CD8-positive, alpha-beta memory T cell (primary cell): ENCODE measurements at places on chromosomes 7 and 10. TPM values are rescaled to one million over a fixed set of nuclear protein-coding genes. Genes with fewer than 3 reads are reported as not detected.

Gene TUBB8
- not detected for total RNA-seq

GRCh38 chr10:78557433-78557925 is 511.3 kb upstream of the ZMIZ1 start:
- no peaks in the 10 kb centered on the region for H3K4me1 ChIP-seq
- H3K27ac ChIP-seq = no peak overlapping the region
- no peak overlapping the region for H3K4me3 ChIP-seq
- DNase-seq = no peak
- no peaks in the 10 kb centered on the region for H3K36me3 ChIP-seq

Gene PLPP4
- total RNA-seq = not detected

Gene LIPJ
- not detected for total RNA-seq

Gene STEAP1B
- total RNA-seq = 0.20 TPM

DNA sequence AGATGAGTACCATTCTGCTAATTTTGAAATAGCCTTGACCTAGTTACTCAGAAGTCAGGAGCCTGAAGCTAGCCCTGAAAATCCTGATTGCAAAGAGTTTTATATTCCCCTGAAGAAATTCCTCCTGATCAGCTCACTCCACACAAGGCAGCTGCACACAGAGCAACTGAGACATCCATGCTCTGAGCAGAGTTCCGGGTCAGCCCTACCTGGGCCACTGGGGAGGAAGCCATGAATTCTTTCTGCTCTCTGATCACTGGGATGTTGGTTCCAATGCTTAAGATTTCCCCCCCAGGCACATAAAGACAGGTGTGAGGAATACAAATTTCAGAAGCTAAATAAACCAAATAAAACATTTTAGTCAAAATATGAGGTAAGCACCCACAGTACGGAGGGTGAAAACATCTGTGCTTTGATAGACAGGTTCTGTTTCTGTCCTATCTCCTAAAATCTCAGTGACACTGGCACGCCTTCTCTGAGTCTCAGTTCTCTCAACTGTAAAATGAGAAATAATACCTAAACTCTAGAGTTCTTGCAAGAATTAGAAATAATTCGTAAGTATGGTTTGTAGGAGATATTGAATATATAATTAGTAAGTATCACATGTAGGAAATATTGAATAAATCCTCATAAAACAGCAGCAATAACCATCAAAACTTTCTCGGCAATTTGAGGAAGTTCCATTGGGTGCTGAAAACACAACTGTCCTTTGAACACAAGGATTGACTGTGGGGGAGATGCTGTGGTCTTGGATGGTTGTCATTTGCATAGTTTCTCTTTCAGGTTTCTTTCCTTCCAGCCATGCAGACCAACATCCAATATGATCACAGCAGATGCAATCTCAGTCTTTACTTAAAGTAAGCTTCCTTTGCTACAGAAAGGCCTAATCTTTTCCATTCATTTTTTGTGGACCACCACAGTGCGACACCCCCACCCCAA is 133.0 kb upstream of the TNS3 start:
- no peaks in the 10 kb centered on the region for H3K36me3 ChIP-seq
- no peak for DNase-seq
- no peak overlapping the region for H3K27ac ChIP-seq
- no peaks in the 10 kb centered on the region for H3K4me1 ChIP-seq
- H3K4me3 ChIP-seq = no peak overlapping the region
- H3K27me3 ChIP-seq = no peaks in the 10 kb centered on the region

DNA sequence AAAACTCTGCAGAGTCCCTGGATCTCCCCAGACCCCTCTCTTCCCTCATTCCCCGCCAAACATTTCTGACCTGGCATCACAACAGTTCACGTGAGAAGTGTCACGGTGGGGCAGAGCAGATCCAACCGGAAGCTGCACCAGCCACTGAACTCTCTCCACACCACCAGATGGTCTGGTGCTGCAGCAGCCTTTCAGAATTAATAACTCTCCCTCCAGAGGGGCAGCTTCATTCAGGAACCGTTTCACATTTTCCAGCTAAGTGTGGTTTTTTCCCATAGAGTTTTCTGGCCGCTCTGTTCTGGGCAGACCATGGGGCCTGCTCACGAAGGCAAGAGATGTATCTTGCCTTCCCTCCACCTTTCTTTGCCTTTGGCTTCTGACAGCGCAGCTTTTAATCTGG is 486.7 kb upstream of the GALNT17 start:
- H3K36me3 ChIP-seq = no peaks in the 10 kb centered on the region
- H3K27ac ChIP-seq = no peak overlapping the region
- H3K4me1 ChIP-seq = peaks cover 26% of the 10 kb centered on the region
- DNase-seq = no peak
- H3K4me3 ChIP-seq = no peak overlapping the region
- H3K27me3 ChIP-seq = no peaks in the 10 kb centered on the region

- H3K27ac ChIP-seq = no peak overlapping the region
- no peak for DNase-seq
- H3K36me3 ChIP-seq = no peaks in the 10 kb centered on the region
- no peaks in the 10 kb centered on the region for H3K27me3 ChIP-seq
- no peaks in the 10 kb centered on the region for H3K4me1 ChIP-seq
- H3K4me3 ChIP-seq = no peak overlapping the region
These were observed 591.6 kb upstream of the PFKP start for GRCh38 chr10:2475711-2476217.

GRCh38 chr10:84310470-84310869 is 17.9 kb upstream of the CCSER2 start:
- H3K36me3 ChIP-seq = no peaks in the 10 kb centered on the region
- H3K4me3 ChIP-seq = no peak overlapping the region
- no peak overlapping the region for H3K27ac ChIP-seq

DNA sequence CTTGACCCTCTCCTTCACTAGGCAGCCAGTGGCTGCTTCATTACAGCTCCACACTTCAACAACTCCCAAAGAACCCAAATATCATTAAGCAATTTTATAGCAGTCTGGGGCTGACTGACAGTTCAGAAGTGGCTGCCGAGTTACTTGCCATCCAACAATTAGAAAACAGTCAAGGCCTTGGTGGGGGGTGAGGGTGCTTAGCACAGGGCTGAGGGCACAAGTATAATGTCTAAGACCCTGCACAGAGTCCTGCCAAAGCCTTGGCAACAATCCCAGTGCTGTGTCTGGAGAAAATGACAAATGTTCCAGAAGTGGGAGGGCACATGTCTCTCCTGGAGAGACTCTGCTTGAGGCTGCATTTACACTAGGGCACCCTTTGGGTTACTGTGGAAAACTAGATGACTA is 71.1 kb downstream of the CXCL12 start:
- H3K27me3 ChIP-seq = no peaks in the 10 kb centered on the region
- H3K27ac ChIP-seq = no peak overlapping the region
- no peaks in the 10 kb centered on the region for H3K4me1 ChIP-seq
- DNase-seq = no peak

DNA sequence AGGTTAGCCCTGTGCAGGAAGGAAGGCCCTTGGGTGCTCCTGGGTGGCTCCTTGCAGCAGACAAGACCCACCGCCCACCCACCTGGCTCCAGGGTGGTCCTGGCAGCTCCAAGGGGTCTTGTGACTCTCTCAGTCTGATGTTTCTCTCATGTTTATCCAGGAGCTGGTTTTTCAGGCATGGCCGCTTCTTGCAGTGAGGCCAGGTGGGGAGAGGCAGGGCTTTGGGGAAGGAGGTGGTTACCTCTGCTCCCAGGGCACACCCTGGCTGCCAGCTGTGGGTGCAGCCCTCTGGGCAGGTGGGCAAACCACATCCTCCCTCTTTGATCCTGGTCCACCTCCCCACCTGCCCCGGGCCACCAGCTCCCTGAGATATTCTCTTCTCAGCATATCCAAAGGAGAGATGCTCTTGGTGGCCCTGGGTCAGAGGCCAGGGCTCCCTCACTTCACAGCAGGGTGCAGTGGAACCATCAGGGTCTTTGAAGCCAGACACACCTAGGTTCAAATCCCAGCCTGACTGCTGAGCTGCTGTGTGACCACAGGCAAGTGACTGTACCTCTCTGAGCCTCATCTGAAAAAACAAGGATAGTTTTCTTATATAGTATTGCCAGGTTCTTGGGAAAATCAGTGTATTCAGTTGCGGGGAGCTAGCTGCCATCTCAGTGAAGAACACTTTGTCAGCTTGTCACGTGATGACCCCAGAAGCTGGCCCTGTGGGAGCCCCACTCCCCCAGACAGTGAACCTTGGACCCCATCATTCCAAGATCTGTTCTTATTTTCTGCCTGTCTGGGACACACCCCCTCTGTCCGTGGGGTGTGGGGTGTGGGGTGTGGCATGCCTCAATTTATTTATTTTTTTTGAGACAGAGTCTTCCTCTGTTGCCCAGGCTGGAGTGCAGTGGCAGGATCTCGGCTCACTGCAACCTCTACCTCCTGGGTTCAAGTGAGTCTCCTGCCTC is 11.5 kb downstream of the GTF2IRD1 start:
- no peaks in the 10 kb centered on the region for H3K4me1 ChIP-seq
- DNase-seq = no peak
- H3K36me3 ChIP-seq = no peaks in the 10 kb centered on the region
- no peaks in the 10 kb centered on the region for H3K27me3 ChIP-seq
- H3K4me3 ChIP-seq = no peak overlapping the region

Gene OPALIN
- total RNA-seq = not detected

Gene TEX36
- not detected for total RNA-seq

GRCh38 chr10:118214776-118215175 is 127.3 kb downstream of the FAM204A start:
- no peaks in the 10 kb centered on the region for H3K36me3 ChIP-seq
- no peak for DNase-seq
- no peak overlapping the region for H3K4me3 ChIP-seq

GRCh38 chr10:125089469-125089868 is 70.9 kb downstream of the CTBP2 start:
- H3K27me3 ChIP-seq = no peaks in the 10 kb centered on the region
- no peaks in the 10 kb centered on the region for H3K36me3 ChIP-seq
- no peak for DNase-seq
- H3K4me1 ChIP-seq = no peaks in the 10 kb centered on the region

DNA sequence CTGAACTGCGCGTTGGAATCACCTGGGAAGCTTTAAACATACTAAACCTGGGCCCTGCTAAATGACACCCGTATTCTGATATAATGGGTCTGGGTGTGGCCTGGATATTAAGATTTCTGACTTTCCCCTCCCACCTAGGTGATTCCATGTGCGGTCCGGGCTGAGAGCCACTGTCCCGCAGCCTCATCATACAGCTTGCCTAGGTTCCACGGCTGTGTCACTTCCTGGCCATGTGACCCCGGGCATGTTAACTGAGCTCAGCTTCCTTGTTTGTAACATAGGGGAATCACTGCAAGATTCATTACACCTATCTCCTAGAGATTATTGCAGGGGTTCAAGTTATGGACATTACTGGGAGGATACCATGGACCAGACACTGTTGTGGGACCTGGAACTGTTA is 472.7 kb upstream of the GALNT17 start:
- H3K4me1 ChIP-seq = peaks cover 30% of the 10 kb centered on the region
- H3K27me3 ChIP-seq = no peaks in the 10 kb centered on the region
- no peak overlapping the region for H3K27ac ChIP-seq
- DNase-seq = no peak

DNA sequence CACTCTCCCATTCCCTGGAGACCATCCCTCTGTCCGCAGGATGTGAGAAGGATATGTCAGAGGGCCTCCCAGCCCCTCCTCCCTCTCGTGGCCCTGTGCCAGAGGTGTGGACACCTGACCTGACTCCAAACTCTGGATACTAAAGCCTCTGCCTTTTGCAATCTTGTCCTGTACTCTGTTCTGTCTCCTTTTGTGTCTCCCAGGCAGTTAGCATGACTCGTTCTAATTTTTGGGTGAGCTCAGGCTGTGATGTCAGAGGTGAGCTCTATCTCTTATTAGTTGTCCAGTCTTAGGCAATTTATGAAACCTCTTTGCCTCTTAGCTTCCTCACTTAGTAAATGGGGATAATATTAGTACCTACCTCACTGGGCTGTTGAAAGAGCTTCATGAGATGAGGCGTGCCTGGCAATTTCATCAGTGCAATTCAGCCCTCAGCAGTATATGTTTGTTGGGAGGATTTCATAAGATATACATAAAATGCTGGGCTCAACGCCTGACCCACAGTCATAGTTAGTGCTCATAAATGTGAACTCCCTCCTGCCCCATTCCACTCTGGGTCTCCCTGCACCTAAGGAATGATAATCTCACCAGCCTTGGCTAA is 10.9 kb downstream of the MARVELD1 start:
- no peaks in the 10 kb centered on the region for H3K4me1 ChIP-seq
- no peak for DNase-seq
- H3K27ac ChIP-seq = no peak overlapping the region
- H3K36me3 ChIP-seq = no peaks in the 10 kb centered on the region
- H3K27me3 ChIP-seq = no peaks in the 10 kb centered on the region
- H3K4me3 ChIP-seq = no peak overlapping the region
